H9 (cell line): ENCODE measurements at places on chromosomes 16 and 17. TPM values are rescaled to one million over a fixed set of nuclear protein-coding genes. Genes with fewer than 3 reads are reported as not detected.

Gene PLXDC1
- 1.6 and 2.0 TPM in 2 replicates for total RNA-seq

Gene KRTAP4-1
- not detected in 2 replicates for total RNA-seq

Gene CRHR1
- total RNA-seq = 0.42 and 0.52 TPM in 2 replicates

Gene MYOCD
- total RNA-seq = 0.17 and 0.39 TPM in 2 replicates

Gene ACSM5
- total RNA-seq = not detected in 2 replicates

Gene PRR29
- 0.87 and 1.5 TPM in 2 replicates for total RNA-seq

- no peak for DNase-seq
These were observed 9.4 kb downstream of the CETP start for GRCh38 chr16:56970934-56971767.

DNA sequence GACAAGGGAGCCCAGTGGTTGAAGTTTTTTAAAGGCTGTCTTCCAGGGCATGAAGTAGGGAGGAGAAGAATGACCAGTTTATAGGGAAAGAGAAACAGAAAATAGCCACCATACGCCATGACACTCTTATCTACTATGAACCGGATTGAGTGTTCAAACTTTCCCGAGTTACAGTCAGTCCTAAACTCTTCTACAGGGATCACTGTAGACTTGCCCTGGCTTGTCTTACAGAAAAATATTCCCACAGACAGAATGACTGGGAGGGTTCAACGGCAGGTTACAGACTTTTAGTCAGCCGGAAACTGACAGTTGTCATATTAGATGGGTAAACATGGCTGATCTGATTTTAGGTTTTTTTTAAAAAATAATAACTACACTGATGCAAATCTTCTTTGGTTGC lies 662.5 kb upstream of the SOX9 start:
- no peak for DNase-seq

DNA sequence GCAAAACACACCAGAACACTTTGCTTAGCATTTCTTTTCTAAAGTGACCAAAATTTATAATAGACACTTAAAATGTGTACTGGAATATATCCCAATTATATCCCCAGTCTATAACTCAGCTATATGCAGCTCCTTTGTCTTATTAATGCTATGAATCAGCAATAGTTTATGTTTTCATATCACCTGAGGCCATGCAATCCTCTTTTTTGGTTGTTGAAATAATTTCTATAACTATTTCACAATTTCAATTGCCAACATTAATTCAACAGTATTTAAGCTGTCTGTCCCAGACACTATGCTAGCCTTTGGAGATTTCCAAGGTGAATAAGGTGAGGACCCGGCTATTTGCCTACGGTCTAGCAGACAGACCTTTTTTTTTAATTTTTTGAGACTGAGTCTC lies 17.2 kb upstream of the BMERB1 start:
- DNase-seq = no peak

DNA sequence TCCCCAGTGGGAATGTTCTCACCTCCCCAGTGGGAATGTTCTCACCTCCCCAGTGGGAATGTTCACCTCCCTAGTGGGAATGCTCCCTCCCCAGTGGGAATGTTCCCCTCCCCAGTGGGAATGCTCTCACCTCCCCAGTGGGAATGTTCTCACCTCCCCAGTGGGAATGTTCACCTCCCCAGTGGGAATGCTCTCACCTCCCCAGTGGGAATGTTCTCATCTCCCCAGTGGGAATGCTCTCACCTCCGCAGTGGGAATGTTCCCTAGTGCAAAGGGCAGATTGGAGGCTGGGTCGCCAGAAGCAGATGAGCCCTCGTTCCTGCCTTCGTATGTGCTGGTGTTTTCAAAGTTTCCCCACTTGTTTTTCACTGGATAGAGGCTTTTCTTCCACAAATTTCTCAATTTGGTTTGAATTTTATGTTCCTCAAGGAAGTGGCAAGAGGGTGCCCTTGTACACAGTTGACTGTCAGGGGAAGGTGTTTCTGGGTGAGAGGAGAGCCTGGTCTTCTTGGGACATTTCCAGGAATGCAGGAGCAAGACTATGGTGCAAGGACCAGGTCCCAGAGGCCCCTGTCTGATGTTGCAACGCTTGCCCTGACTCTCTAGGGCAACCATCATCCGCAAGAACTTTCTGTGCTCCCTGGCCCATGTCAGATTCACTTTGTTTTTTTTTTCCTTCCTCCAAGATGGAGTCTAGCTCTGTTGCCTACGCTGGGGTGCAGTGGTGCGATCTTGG lies 34.0 kb downstream of the TRARG1 start:
- DNase-seq = no peak

GRCh38 chr16:74450236-74450635 lies 29.0 kb upstream of the CLEC18B start:
- DNase-seq = no peak

DNA sequence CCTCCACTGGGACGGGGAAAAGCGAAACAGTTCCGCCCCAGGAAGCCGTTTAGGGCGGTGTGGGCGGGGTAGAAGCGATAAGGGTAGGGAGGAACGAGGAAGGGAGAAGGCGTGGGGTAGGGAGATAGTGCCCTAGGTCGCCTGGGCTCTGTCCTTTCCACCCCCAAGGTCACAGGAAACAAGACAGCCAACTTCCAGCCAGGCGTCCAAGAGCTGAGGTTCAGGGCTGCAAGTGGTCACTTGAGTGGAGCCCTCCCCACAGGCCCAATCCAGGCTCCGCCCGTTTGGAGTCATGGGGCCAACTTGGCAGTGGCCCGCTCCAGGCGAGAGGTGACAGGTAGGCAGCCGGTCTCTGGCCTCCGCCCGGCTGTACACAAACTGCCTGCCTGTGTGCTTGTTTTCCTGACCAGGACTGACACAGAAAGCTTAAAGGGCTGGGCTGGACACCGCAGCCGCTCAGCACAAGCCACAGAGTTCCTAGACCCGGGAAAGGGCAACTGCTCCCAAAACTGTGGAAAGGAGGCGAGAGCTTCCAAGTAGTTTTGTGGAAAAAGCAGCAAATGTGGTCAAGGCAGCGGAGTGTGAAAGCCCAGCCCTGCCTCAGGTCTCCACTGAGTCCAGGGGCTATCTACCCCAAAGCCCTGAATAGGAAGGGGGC lies at the start of gene RILP:
Gene RILP, minus strand, starts transcription at position 23 of the 658 bp plus-strand sequence. CDS start 62 bp downstream, outside the sequence.
- peak; percentile 85 for DNase-seq

DNA sequence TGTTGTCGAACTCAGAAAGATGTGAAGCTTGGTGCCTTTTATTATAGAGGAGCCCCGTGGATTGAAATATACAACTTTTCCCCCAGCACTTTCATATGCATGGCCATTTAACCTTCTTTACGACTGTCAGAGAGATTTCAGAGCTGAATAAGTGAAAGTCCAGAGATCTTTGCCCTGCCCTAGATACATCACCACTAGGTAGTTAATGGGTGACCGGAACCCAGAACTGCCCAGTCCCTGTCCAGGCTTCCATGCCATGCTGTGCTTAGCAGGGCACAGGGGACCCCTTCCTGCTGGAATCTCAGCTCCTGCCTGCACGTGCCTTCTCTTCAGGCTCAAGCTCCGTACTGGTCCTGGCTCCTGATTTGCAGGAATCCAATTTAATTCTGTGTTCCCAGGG lies 32.2 kb downstream of the SRL start:
- DNase-seq = no peak
